Tibial nerve (tissue), 4 donors: ENCODE measurements at places on chromosomes 2 and 18. TPM values are rescaled to one million over a fixed set of nuclear protein-coding genes. Genes with fewer than 3 reads are reported as not detected.

Gene CAPN14
- not detected for total RNA-seq

Gene LDLRAD4
- total RNA-seq = 14.0 TPM

Gene TRIM54
- total RNA-seq = 0.78 TPM

Gene EFR3B
- total RNA-seq = 5.5 TPM

Gene ZNF892
- 14.4 TPM for total RNA-seq

Gene TEKT4
- not detected for total RNA-seq

Gene IL18R1
- total RNA-seq = 3.9 TPM

Gene STEAP3
- 19.8 TPM for total RNA-seq

Gene PRKAG3
- total RNA-seq = not detected

Gene EGR4
- total RNA-seq = not detected

Gene CRACDL
- total RNA-seq = 16.2 TPM

Gene ANKRD30B
- 3.6 TPM for total RNA-seq
